ENCODE measurements at places on chromosomes 1 and 21. TPM values are rescaled to one million over a fixed set of nuclear protein-coding genes. Genes with fewer than 3 reads are reported as not detected.

Gene CCDC17
- total RNA-seq, result 0.93 TPM

Gene OR6N1
- total RNA-seq, result not detected

Gene PCP4
- 3.8 TPM for total RNA-seq

Gene SAMD11
- 1.3 TPM for total RNA-seq

Gene VANGL1
- 9.9 TPM for total RNA-seq
